Stimulated activated CD8-positive, alpha-beta memory T cell treated with anti-CD3 and anti-CD28 coated beads, Interleukin-4, amount 100 ng/mL, for 24 hours (primary cell): ENCODE measurements at places on chromosomes 6 and 20.

- no peak for DNase-seq
Observed at GRCh38 chr6:135710042-135710441, 141.5 kb upstream of the PDE7B start.

- no peak for DNase-seq
Observed at GRCh38 chr20:12722091-12722490, 286.7 kb upstream of the SPTLC3 start.

DNA sequence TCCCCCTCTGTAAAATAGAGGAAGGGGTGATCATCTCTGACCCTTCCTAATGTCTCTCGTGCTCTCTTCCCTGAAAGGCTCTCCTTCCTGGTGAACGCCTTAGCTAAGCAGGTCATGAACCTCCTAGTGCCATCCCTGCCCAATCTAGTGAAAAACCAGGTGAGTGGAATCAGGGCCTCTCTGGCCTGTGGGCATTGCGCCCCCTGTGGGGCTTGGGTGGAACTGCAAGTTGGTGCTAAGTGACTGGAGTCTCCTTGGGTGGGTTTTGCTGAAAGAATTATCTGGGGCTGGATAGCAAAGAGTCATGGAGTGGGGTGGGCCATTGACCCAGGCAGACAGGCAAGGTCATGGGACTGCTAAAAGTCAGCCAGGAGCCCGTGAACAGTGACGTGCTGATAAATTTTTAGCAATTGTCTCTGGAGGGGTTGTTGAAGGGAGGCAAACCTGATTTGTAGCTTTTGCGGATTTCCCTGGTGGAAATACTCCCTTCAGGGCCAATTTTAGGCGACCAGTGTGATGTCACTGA, 8.9 kb downstream of the BPIFB1 start:
- DNase-seq: peak; percentile 64

DNA sequence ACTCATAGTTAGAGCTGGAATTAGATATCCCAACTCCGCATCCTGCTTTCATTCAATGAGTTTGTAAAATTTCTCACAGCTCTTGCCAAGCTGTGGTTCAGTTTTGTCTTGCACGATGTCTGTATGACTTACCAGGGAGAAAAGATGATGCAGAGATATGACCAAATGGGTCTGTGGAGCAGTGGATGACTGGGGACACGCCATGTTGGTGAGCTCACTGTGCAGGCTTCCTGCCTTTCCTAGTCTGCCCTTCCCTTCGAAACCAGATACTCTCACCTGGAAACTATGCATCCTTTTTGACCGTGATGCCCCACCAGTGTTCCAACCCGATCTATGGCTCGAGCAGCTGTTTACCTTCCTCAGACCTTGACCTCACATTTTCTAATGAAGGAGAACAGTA, 262.7 kb upstream of the BMP2 start:
- no peak for DNase-seq

- no peak for DNase-seq
Observed at GRCh38 chr6:169960886-169961611, 209.6 kb downstream of the ERMARD start.

DNA sequence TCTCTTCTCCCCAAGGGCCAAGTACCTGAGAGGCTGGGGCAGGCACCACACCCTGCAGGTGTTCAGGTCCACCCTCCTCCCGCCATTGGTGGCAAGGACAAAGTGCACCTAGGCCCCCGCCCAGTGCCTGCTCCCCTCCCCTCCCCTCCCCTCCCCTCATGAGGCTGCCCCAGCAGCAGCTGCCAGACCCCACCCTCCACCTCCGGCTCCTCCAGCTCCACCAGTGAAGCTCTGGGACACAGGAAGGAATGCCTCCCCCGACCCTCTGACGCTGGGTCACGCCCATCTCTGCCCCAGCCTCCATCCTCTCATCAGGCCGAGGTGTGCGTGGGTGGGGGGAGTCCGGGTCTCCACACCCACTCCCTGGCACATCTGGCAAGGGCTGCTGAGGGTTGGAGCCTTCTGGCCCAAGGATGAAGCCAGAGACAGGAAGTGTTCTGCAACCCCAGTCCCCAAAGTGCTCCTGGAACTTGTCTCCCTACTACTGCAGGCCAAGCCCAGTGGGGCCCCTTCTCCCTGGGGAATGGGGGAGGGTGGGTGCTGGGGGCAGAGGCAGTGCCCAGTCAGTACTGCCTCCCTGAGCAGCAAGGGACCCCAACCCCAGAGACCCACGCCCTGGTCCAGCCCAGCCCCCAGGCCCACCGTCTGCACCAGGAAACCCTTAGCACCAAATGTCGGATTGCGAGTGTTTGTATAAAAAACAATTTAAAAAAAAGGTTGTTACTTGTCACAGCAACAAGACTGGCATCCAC, 1.6 kb upstream of the UCKL1 start:
- no peak for DNase-seq

DNA sequence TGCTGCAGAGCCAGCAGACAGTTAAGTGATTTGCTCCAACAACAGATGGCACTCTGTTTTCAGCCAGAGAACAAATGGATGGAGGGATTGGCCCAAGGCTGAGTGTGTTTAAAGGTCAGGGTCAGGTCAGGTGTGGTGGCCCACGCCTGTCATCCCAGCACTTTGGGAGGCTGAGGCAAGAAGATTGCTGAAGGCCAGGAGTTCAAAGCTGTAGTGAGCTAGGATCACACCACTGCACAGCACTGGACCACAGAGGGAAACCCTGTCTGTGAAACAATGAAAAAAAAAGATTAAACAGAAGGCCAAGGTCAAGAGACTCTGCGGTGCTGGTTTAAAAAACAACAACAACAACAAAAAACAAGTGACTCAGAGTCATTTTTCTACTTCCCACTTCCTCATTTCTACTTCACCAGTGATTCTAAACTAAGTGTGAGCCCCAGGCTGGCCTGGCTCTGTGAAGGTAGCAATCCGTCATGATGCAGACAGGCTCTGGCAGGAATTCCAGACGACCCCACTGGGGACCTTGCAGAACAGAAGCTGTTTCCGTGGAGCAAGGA, 42.5 kb upstream of the ARMC2 start:
- DNase-seq: no peak
